ENCODE measurements at places on chromosomes 12 and 14.

- DNase-seq, result no peak
Observed at GRCh38 chr12:91871751-91872150, 273.9 kb downstream of the BTG1 start.

DNA sequence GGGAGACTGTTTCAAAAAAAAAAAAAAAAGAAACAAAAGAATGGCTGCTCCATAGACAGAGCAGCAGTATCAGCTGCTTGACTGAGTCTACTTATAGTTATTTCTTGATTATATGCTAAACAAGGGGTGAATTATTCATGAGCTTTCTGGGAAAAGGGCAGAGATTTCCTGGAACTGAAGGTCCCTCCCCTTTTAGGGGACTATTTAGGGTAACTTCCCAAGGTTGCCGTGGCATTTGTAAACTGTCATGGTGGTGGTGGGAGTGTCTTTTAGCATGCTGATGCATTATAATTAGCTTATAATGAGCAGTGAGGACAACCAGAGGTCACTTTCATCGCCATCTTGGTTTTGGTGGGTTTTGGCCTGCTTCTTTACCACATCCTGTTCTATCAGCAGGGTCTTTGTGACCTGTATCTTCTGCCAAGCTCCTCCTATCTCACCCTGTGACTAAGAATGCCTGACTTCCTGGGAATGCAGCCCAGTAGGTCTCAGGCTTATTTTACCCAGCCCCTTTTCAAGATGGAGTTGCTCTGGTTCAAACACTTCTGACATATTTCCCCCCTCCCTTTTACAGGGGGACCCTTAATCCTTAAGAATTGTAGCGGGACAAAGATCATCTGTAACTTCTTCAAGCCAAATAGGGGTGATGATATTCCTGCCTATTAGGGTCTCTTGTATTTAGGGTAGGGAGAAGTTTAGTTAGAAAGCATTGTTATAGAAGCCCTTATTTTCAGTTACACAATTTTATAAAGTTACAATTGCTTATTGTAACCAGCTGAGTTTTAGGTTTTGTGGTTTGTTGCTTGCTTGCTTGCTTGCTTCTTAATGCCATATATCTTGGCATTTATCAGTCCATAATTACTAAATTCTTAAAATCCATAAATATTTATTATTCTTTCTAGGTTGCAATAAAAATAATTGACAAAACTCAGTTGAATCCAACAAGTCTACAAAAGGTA is 42.5 kb downstream of the MARK3 start:
- DNase-seq, result no peak

- DNase-seq, result no peak
Observed at GRCh38 chr14:102930753-102931579, 8.5 kb downstream of the AMN start.

DNA sequence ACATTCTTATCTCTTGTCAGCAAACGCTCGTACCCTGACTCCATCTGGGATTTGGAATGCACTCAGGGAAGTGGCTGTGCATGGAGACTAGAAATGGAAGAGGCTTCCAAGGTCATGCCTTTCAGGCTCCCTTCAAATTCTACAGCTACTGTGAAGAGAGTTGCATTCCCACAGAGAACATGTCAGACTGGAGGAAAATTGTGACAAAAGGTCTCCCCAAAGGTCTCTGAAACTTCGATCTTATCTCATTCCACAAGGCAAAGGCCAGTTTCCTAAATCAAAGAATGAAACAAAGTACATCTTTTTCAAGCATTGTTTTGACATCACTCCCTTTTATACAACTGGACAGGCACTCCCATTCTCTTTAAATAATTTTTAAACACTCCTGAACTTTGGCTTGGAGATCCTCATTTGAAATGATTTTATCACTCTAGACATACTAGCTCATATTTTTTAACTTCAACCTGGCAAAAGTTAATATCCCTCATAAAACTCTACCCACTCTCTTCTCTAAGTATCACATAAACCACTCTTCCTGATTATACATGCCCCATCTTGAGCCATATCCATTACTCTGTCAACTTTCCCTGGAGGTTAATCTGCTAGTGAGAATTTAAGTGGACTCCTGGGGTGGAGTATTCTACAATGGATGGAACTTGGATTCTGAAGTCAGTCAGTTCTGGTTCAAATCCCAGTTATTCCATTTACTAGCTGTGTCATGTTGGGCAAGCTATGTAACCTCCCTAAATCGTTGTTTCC is 218.1 kb upstream of the HMGA2 start:
- DNase-seq, result no peak

DNA sequence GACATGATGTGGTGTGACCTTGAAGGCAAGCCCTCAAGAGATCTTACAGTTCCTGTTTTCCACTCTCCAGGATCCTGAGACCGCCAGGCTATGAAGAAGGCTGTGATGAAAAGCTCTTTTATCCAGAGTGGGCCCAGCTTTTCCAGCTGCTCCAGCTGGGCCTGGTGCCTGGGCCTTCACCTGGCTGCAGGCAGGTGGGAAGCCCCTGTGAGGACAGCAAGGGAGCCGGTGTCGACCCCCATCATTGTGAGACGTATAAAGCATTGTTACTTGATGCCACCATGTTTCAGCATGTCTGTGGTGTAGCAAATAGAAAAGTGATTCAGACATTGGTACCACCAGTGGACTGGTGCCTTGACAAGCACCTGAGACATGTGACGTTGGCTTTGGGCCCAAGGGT is 190.2 kb downstream of the KIF26A start:
- no peak for DNase-seq

DNA sequence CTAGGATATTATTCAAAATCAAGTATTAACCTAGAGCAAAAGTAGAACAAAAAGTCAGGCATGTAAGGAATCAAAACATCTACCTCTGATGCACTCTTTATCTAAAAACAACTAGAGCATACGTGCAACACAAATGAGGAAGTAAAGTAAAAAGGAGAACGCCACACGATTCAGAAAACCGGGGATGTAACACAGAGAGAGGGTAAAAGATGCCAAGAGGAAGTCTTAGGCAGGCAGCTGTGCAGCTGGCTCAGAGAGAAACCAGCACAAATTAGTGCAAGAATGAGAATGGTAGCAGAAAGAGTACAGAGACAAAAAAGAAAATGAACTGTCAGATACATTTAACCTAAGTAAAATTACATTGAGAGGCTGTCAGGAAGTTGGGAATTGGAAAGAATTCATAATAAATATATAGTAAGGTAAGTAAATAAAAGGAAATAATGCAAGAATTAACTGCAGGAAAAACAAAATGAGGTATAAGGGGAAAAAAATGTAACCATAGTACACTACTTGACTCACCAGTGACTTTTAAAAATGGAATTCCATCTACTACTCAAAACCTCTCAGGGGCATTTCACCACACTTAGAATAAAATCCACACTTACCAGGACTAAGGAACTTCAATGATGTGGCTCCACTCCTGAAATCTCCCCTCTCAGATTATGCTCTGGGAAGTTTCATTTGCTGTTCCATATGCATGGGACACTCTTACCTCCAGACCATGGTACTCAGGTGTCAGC is 17.1 kb downstream of the BCAT1 start:
- DNase-seq, result no peak

GRCh38 chr14:101711041-101711856 is 50.3 kb upstream of the PPP2R5C start:
- DNase-seq, result no peak

GRCh38 chr14:81818271-81818670 is 284.6 kb upstream of the SEL1L start:
- DNase-seq, result no peak

GRCh38 chr12:54240971-54241588 is 38.8 kb downstream of the CBX5 start:
- DNase-seq, result no peak

- DNase-seq, result no peak
Observed at GRCh38 chr12:1880876-1881275, 37.6 kb downstream of the CACNA2D4 start.

Measured in stimulated activated CD4-positive, alpha-beta T cell treated with anti-CD3 and anti-CD28 coated beads, Interleukin-15, amount 100 ng/mL, for 1 hour (primary cell).